ENCODE measurements at places on chromosomes 5 and 9. TPM values are rescaled to one million over a fixed set of nuclear protein-coding genes. Genes with fewer than 3 reads are reported as not detected.

GRCh38 chr5:34005211-34005610 is 2.6 kb downstream of the AMACR start:
- no peak for DNase-seq

- DNase-seq = no peak
These were observed 67.7 kb upstream of the SPOCK1 start for GRCh38 chr5:137566780-137567179.

GRCh38 chr5:135244620-135245021 is 154.4 kb downstream of the MACROH2A1 start:
- no peak for DNase-seq

DNA sequence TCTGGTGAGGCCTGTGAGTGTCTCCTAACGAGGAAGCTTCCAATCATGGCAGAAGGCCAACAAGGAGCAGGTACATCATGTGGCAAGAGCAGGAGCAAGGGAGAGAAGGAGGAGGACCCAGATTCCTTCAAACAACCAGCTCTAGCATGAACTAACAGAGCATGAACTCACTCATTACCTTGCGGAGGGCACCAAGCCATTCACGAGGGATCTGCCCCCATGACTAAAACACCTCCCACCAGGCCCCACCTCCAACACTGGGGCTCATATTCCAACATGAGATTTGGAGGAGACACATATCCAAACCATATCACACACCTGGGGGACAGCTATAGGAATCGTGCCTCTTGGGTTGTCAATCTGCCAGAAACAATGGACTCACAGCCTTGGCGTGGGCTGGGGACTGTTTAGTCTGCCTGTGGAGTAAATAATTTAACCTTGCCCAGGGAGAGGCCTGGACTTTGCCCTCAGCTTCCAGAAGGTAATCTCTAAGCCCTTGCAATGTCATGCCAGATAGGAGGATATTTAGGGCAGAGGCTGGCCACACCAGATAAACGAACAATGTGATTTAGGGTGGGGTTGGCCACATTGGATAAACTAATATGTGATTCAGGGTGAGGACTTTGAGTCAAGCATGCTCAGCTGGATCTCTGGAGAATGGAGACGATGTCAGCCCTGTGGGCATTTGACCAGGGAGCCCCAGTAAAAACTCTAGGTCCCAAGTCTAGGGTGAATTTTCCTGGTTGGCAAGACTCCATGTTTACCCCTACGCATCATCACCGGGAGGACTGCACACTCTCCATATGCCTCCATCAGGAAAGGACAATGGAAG is 13.6 kb upstream of the VDAC1 start:
- DNase-seq = no peak

DNA sequence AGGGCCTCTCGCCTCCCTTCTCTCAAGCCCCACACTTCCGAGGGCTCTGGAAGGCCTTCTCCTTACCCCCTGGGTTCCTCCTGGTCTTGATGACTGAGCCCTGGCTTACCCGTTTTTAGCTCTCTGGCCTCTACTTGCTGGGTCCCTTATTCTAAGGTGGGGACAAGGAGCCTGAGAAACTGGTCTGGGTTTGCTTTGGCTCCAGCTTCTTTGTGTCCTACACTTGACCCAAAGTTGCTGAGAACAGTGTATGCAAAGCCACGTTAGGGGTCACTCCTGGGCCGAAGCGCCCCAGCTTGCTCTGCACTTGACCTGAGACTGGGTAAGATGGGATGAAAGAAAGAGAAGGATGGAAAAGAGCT is 788 bp downstream of the ZNF346 start:
- no peak for DNase-seq

DNA sequence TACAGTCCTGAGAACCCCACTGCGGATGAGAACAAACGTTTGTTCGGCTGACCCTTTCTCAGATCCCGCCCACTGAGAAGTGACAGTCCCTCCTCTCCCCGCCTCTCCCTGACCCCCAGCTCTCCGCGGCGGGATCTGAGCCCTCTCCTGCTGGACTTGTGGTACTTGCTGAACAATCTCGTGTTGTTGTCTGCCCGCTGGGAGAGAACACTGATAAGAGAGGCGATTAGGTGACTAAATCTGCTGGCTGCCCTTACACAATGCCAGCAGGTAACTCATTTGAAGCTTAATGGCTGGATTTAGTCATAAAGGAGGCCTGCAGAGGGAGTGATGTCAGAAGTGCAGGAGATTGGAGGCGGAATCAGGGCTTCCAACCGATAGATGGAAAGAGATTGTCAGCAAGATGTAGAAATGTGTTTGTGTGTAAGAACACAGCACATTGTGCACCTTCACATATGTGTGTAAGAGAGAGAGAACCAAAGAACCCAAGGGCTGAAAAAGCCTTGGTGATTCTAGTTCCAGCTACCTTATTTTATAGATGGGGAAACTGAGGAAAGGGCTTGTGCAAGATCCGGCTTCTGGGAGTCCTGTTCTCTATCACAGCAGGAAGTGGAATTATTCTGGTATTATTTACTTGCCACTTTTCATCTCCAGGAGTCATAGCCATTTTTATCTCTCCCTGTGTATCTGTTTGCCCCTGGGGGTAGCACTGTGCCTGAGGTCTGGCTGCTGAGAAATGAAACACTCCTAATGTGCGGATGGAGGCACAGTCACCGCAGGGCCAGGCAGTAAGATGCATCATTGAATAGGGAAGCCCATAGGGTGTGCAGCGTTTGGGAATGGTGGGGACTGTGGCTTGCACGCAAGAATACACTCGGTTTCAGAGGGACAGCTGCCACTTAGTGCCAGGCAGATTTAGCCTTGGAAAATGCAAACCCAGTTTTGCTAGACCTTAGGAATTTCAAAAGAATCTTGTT is 203.7 kb upstream of the MSX2 start:
- no peak for DNase-seq

DNA sequence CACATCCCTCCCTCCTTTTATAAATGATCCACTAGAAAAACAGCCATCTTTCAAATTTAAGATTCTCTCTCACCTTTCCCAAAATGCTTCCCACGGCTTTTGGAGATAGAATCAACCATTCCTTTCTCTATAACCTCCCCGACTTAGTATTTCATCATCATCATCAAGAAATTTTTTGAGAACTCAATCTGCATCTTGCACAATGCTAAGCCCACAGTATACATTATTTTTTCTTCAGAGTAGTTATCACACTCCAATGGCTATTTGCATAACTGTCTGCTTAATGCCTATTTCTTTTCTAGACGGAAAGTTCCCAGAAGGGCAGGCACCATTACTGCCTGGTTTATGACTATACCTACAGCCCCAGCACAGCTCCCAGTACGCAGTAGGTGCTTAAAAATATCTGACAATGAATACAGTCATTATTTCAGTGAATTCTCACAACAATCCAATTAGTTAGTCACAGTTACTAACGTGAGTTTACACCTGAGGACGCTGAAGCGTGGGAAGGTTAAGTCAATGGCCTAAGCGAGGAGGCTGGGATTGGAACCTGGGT is 212.7 kb downstream of the TTLL11 start:
- DNase-seq = peak; percentile 57

- DNase-seq = no peak
These were observed 50.0 kb downstream of the HRH2 start for GRCh38 chr5:175707751-175708375.

Gene FABP6
- total RNA-seq = not detected

DNA sequence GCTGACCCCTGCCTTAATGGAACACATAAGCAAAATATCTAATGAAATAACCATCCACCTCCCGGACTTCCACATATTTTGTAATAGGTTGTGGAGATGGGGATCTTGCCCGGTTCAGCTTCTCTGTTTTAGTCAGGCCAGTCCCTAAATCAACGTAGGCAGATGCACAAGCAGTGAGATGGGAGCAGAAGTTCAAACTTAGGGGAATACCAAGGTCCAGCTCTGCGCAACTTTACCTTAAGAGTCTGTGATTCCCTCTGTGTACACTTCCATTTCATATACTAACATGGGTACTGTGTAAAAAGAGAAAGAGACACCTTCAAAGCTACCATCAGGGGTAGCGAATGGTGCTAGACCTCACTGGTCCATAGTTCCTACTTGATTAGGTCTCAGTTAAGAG is 110.9 kb downstream of the NTRK2 start:
- no peak for DNase-seq

Gene TBCA
- total RNA-seq = 91.5 TPM

Gene ZNF658
- 3.9 TPM for total RNA-seq

- DNase-seq = no peak
These were observed 145.7 kb downstream of the EBF1 start for GRCh38 chr5:158953929-158954534.

Gene ARID3C
- total RNA-seq = not detected

- no peak for DNase-seq
These were observed 182.5 kb downstream of the EDIL3 start for GRCh38 chr5:84202136-84202535.

DNA sequence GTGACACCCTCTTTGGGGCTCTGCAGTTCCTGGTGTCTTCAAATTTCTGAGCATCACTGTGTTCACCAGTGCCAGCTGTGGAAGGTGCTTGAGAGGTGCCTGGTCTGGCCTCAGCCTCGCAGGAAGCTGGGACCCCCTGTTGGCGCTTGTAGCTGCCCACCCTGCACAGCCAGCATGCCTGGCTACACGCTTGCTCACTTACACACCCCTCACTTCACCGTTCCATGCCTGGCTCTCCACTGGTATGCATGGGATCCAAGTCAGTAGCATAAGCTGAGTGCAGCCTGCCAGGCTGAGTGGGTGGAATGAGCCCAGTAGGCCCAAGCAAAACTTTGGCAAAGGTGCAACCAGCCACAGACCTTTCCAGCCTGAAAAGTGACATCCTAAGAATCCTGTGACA is 801.4 kb upstream of the PTPRD start:
- no peak for DNase-seq

Gene FBP2
- total RNA-seq = not detected

DNA sequence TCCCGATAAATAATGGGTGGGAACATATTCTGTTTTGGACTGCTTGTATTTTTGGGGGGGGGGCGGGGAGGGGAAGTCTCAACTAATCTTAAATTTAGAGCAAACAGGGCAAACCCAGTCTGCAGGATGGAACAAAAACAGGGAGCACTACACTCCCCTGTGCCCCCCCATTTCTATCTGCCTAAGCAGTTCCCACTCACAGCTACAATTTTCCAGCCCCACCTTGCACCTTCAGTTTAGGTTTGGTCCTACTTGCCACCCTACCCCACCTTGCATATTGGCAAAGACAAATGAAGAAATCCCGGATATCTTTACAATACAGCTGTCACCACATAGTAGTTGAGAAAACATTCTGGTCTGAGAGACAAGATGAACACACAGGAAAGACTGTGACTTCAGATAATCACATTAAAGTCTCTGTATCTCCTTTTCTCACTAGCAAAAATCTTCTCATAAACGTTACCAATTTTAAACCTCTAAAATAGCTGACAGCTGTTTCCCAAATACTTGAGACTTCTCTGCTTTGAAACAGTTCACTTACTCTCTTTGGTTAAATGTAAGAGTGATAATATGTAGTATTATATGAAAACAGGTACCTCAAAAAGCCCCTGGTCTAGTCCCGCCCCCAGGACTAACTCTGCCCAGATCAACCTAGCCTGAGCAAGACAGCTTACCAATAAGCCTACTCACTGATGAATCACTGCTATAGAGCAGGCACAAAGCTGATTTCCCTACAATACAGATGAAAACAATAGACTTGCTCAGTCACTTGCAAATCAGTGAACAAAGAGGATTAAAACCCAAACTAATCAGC is 5.2 kb upstream of the RAPGEF6 start:
- no peak for DNase-seq

GRCh38 chr5:129496421-129496820 is 36.3 kb downstream of the ADAMTS19 start:
- no peak for DNase-seq

Gene DOCK8
- total RNA-seq = 0.32 TPM

DNA sequence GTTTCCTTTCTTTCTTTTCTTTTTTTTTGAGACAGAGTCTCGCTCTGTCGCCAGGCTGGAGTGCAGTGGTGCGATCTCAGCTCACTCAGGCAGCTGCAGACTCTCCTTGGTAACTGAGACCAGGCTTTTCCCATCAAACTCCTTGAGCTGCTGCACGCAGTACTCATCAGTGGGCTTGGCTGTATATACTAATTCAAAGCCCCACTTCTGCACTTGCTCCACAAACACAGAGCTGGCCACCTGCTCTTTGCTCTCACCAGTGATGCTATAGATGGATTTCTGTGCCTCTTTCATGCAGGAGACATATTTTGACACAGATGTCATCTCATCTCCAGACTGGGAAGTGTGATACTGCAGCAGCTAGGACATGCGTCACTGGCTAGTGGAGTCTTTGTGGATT is 252.7 kb downstream of the AP3B1 start:
- DNase-seq = no peak

DNA sequence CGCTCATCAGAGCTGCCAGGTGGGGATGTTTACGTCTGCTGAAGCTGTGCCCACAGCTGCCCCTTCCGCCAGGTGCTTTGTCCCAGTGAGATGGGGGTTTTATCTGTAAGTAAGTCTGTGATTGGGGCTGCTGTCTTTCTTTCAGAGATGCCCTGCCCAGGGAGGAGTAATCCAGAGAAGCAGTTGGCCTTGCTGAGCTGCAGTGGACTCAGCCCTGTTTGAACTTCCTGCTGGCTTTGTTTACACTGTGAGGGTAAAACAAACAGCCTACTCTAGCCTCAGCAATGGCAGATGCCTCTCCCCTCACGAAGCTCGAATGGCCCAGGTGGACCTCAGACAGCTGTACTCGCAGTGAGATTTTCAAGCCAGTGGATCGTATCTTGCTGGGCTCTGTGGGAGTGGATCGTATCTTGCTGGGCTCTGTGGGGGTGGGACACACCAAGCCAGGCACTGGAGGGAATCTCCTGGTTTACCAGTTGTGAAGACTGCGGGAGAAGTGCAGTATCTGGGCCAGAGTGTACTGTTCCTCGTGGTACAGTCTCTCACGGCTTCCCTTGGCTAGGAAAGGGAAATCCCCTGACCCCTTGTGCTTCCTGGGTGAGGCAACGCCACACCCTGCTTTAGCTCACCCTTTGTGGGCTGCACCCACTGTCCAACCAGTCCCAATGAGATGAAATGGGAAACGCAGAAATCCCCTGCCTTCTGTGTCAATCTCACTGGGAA is 530.1 kb upstream of the DMAC1 start:
- no peak for DNase-seq

DNA sequence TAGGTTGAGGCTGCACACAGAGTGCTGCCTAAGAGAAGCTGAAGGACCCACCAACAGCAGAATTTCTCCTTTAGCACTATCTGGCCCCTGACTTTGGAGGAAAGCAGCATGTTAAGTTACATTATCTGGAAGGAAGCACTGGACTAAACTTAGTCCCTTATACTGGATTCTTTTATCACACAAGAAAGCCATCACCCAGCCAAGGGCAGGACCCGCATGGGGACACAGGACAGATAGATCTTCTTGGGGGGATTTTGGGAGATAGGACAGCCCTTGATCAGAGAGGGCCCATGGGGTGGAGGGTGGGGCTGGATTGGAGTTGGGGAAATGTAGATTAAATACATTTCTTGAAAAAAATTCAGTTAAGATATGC is 14.4 kb downstream of the ANKRD33B start:
- DNase-seq = no peak

Gene CORO2A
- 2.2 TPM for total RNA-seq

GRCh38 chr9:109737295-109737694 is 42.7 kb upstream of the PALM2AKAP2 start:
- DNase-seq = no peak

Data from fibroblast of villous mesenchyme (primary cell).